AG04450 (cell line): ENCODE measurements at places on chromosomes 16 and 17.

DNA sequence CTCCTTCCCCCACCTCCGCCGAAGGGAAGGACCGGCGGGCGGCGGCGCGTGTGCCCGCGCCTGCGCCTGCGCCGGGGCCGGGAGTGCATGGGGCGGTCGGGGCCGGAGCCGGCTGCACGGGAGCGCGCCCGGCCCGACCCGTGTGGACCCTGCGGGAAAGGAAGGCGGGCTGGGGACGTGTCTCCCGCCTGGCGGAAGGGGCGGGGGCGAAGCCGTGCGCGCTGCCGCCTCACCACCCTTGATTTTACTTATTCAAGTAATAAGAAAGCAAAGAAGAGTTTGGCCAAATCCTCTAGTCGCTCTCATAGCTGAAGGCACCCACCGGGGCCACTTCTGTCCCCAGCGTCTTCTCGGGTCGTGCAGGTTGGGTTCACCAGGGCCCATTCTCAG lies 596 bp upstream of the PFN1 start:
- no peak for DNase-seq

DNA sequence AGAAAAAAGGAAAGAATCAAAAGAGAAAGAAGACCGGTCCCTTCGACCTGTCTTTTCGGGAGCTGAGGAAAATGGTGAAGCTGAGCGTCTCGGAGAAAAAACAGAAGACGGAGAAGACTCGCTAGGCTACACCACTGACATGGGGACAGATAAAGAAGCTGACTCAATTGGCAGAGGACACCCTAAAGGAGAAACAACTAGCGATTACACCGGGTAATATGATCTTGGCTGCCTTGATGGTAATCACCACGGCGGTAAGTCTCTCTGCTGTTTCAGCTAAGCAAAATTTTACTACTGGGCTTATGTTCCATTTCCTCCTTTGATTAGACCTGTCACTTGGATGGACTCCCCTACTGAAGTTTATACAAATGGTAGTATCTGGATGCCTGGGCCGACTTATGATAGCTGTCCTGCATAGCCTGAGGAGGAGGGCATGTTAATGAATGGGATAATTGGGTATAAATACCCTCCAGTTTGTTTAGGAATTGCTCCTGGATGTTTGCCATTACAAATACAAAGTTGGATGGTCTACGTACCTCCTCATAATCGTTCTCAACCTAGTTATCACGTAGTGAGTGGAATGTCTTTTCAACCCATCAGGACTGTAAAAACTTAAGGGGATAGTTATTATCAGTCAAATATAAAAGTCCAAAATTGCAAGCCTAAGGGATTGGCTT lies 24.1 kb downstream of the ALOX15B start:
- no peak for DNase-seq

DNA sequence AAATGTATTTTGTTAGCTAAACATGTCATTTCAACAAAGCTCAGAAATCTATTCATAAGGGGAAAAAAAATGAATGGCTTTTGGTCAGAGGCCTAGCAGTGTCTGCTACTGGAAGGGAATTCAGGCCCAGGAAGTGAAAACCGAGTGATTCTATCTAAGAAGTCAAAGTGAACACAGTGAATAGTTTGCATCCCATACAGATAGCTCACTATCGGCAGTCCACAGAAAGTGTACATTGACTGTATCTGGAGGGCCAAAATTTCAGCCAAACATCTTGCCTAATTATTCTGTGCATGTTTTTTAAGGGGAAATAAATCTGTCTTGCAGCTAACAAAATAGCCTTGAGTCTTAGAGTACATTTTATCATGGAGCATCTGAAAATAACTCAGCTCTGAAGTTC lies 214.4 kb upstream of the CACNG5 start:
- no peak for DNase-seq

- DNase-seq: no peak
Observed at GRCh38 chr16:88430185-88430523, 22.9 kb upstream of the ZFPM1 start.
